HCT116 (cell line): ENCODE measurements at places on chromosomes 5 and 9. TPM values are rescaled to one million over a fixed set of nuclear protein-coding genes. Genes with fewer than 3 reads are reported as not detected.

Gene DPH7
- 54.4 TPM for total RNA-seq

DNA sequence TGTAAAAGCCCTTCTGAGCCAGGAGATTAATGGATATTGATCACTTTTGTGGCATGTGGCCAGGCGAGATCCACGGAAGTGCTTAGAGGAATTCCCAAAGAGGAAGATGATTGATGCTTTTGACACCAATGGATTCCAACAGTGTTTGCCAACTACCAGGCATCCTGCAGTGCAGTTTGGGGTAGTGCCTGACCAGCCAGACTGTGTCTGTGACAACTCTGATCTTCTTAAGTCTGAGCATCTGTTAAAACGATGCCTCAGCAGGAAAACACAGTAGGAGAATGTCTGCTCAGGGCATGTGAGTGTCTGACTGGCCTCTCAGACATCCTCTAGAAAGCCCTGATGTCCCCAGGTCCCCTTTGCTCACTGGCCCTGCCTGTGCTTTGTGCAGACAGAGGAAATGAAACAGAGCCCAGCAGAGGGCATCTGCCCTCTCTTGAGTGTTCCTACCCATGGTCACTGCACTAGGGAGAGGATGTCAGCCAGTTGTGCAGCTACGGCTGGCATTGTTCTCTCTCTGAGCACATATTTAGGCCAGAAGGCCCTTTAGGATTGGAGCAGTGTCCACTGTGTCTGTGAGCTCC lies 57.0 kb downstream of the TRPC7 start:
- no peak for DNase-seq

DNA sequence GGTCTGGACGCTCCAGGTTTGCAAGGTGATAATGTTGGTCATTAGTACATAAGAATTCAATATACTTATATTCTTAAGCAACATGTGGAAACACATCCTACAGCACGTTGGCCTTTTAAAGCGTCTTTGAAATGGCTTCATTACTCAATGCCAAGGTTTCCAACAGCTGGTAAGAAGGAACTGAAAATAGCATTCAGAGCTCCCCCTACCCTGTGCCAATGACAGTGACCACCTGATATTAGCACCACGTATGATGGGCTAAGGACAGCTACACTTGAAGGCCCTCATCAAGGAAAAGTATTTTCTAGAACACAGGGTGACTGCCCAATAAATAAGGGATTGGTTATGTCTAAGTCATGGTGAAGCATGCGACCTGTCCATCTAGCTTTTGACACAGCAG lies 9.9 kb downstream of the ZNF622 start:
- DNase-seq, result no peak

Gene RGS7BP
- not detected for total RNA-seq

GRCh38 chr5:92003806-92004205 lies 620.7 kb upstream of the ARRDC3 start:
- DNase-seq, result no peak

GRCh38 chr9:133707065-133707762 lies 30.9 kb downstream of the SARDH start:
- DNase-seq, result no peak

- DNase-seq, result no peak
Observed at GRCh38 chr9:31210978-31211570, 1173.4 kb upstream of the ACO1 start.

GRCh38 chr5:147483188-147483790 lies 26.6 kb downstream of the DPYSL3 start:
- no peak for DNase-seq

GRCh38 chr9:33881635-33882034 lies 64.7 kb downstream of the UBE2R2 start:
- DNase-seq, result no peak

Gene PLAC8L1
- total RNA-seq, result 2.6 TPM

DNA sequence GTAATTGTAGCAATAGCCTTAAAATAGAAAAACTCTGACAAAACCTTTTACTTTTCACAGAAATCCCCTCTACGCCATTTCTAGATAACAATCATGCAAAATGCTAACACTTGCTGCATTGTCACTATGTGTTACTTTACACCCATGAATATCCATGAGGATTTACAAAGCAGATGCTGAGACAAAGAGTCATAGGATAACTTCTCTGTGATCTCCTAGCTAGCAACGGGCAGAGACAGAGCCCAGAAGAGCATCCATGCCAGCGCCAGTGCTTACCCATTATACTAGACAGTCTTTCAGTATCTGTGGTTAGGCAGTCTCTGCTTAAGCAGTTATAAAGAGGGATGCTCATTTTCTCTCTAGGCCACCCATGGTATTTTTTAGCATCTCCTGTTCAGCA lies 474.1 kb downstream of the CAAP1 start:
- no peak for DNase-seq
